A549 treated with CpdA at 1 μM for 4 hours (cell line): ENCODE measurements at places on chromosomes 4 and X. TPM values are rescaled to one million over a fixed set of nuclear protein-coding genes. Genes with fewer than 3 reads are reported as not detected.

Gene CTAG2
- not detected in 5 replicates for total RNA-seq

Gene DRD5
- total RNA-seq = not detected in 5 replicates

Gene L1CAM
- total RNA-seq = 19.6 to 26.8 TPM (median 21.1 TPM) in 5 replicates

Gene PAPSS1
- 24.1 to 33.8 TPM (median 28.1 TPM) in 5 replicates for total RNA-seq

Gene UBL4A
- total RNA-seq = 63.2 to 69.4 TPM (median 68.0 TPM) in 5 replicates

Gene GATA1
- total RNA-seq = not detected in 5 replicates

Gene VCX
- total RNA-seq = 0.22 TPM in 1 of 5 replicates, not detected in the others

Gene PARM1
- 0.48 to 0.77 TPM (median 0.64 TPM) in 5 replicates for total RNA-seq

Gene EDA
- total RNA-seq = 0.51 to 0.94 TPM (median 0.62 TPM) in 5 replicates

Gene PIR
- total RNA-seq = 49.8 to 58.6 TPM (median 57.7 TPM) in 5 replicates

Gene GPAT3
- 44.0 to 49.0 TPM (median 47.2 TPM) in 5 replicates for total RNA-seq

Gene CYBB
- 0.03 to 0.09 TPM (median 0.05 TPM) in 3 of 5 replicates, not detected in the others for total RNA-seq

Gene SPANXA2
- total RNA-seq = 0.21 to 0.27 TPM (median 0.21 TPM) in 3 of 5 replicates, not detected in the others

Gene SLC25A31
- total RNA-seq = not detected in 5 replicates

Gene EBP
- 109 to 152 TPM (median 137 TPM) in 5 replicates for total RNA-seq

Gene FAM47E
- 0.08 to 0.23 TPM (median 0.08 TPM) in 3 of 5 replicates, not detected in the others for total RNA-seq

Gene EVC2
- 2.0 to 2.7 TPM (median 2.3 TPM) in 5 replicates for total RNA-seq

Gene IBSP
- not detected in 5 replicates for total RNA-seq

Gene EDNRA
- 0.30 to 0.55 TPM (median 0.35 TPM) in 5 replicates for total RNA-seq

Gene DGAT2L6
- total RNA-seq = not detected in 5 replicates

Gene HERC5
- total RNA-seq = 3.8 to 5.4 TPM (median 4.2 TPM) in 5 replicates

Gene SERPINA7
- total RNA-seq = not detected in 5 replicates

Gene RADX
- 0.05 to 0.12 TPM (median 0.06 TPM) in 3 of 5 replicates, not detected in the others for total RNA-seq

Gene UGT2B17
- not detected in 5 replicates for total RNA-seq

Gene PCYT1B
- total RNA-seq = 0.02 TPM in 1 of 5 replicates, not detected in the others

Gene NSUN7
- total RNA-seq = 0.14 to 0.53 TPM (median 0.30 TPM) in 5 replicates

Gene BDH2
- total RNA-seq = 7.7 to 10.4 TPM (median 8.2 TPM) in 5 replicates

Gene ESX1
- 0.09 TPM in 1 of 5 replicates, not detected in the others for total RNA-seq

Gene TCEAL6
- total RNA-seq = not detected in 5 replicates

Gene NR0B1
- total RNA-seq = 30.5 to 56.1 TPM (median 36.8 TPM) in 5 replicates

Gene TENM3
- 1.0 to 1.6 TPM (median 1.3 TPM) in 5 replicates for total RNA-seq

Gene PCDH18
- 0.02 TPM in 1 of 5 replicates, not detected in the others for total RNA-seq

Gene ADH1B
- total RNA-seq = not detected in 5 replicates
